ENCODE measurements at places on chromosomes 5 and 9.

DNA sequence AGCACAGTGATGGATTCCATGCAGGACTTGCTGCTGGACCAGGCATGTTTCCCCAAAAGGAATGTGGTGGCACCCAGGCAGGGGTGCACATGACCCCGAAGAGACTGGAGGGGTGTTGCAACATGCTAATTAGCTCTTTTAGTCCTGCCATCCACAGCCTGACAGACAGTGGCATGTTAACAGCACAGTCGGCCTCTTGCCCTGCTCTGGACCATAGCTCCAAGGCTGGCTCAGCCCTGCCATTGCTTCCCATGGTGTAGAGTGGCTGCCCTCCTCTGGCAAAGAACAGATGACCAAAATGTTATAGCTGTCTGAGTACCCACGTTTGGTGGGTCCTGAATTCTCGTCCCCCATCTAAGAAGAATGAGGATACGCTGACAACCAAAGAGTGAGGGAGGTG, 736.4 kb upstream of the PTPRD start:
- DNase-seq: no peak

DNA sequence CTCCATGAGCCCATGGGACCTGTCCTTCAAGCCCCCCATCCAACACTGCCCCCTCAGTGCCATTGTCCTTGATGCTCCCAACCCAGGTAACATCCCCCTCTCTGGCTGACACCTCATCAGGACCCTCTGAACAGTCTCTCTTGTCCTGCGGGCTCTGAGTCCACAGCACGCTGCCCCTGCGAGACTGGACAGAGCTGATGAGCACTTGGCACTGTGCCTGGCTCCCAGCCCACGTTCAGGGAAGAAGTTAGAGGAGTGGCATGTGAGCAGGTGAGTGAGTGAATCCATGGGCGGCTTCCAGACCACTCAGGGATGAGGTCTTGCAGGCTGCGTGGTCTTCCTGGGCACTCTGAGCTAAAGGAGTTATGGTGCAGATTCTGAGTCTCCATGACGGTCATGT, 70.7 kb downstream of the PAX5 start:
- no peak for DNase-seq

GRCh38 chr9:109014608-109015280, 1.4 kb upstream of the CTNNAL1 start:
- no peak for DNase-seq

DNA sequence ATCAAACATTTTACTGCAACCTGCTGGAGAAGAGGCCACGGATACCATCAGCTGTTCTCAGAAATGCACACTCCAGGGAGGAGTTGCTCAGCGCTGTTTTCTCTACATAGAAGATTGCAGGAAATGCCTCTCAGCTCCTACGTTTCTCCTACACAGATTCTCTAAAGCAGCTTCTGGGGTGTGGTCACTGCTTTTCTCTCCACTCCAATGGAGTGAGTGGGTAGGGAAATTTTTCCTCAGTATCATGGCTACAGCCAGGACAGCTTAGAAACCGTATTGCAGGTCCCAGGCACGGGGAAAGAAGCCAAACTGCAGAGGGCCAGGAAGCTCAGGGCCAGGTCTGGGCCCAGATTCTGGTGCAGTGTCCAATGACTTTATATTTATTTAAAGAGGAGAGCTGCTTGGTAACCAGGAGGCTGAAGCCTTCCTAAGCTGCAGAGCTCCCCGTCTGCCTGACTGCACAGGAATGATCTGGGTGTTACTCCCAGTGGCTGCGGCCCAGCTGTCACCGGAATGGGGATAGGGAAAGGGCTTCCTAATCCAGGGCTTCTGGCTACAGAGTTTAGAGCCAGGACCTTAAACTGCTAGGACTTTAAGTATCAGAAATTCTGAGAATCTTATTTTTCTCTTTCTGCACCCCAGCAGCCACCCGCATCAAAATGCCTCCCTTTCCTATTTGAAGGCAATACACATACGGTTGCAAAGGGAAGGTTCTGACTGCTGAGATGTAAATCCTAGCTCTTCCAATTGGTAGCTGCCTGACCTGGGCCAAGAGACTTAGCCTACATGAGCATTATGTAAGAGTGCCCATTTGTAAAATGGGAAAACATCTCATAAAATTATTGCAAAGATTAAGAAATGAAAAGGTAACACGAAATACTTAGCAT, 1.4 kb upstream of the SPTAN1 start:
- no peak for DNase-seq

- DNase-seq: no peak
Observed at GRCh38 chr5:137487600-137487999, 11.5 kb downstream of the SPOCK1 start.

GRCh38 chr5:85108471-85108870, 723.8 kb upstream of the EDIL3 start:
- no peak for DNase-seq

- DNase-seq: no peak
Observed at GRCh38 chr5:66881480-66882161, 285.4 kb downstream of the MAST4 start.

DNA sequence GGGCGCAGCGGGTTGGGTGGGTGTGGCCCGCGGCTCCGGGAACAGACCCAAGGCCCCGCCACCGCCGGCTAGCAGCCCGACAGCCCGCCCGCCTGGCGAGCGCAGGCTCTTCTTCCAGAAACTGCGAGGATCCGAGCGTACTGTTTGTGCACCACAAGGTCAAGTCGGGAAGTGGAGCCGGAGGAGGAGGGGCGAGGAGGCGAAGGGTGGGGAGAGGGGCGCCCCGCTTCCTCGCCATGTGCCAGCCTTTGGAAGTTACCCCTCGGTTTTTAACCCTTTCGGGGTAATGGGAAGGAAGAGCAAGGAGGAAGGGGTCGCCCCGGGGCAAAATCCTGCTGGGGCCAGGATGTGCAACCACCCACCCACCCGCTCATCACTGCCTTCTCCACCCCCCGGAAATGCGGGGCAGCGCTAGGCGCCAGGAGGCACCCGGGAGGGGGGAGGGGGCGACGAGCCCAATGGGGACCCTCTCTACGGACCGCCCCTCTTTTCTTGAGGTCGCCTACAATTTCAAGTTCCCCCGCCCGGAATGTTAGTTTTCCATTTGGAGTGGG, 1.1 kb upstream of the JADE2 start:
- DNase-seq: peak; percentile 67

- no peak for DNase-seq
Observed at GRCh38 chr9:106622164-106622487, 240.8 kb upstream of the ZNF462 start.

DNA sequence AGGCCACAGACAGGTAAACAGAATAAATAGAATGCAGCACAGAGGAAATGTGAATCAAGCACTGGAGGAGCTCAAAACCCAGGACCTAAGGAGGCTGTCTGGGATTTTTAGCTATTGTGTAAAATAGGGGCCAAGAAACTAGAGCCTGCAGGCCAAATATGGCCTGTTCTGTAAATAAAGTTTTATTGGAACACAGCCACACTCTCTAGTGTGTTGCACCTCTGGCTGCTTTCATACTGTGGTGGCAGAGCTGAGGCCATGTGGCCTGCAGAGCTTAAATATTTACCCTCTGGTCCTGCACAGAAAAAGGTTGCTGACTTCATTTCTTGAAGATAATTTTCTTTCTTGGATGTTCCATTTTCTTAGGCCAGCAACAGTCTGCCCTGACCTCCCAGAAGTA, 136.4 kb downstream of the WDR41 start:
- DNase-seq: no peak

DNA sequence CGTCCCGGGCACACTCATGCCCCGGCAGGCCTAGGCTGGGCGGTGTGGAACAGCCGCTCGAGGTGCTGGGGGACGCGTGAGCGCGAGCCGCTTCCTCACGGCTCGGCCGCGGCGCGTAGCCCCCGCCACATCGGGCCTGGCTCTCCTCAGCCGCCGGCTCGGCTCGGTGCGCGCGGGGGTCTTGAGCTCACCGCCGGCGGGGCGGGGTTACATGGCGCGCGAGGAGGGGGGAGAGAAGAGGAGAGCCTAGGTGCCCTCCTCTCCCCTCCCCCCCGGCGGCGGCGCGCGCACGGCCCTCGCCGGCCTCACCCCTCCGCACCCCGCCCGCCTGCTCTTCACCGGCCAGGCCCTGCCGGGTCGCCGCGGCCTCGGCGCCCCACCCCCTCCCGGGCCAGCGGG, 7.7 kb downstream of the RANBP6 start:
- DNase-seq: peak; percentile 33

DNA sequence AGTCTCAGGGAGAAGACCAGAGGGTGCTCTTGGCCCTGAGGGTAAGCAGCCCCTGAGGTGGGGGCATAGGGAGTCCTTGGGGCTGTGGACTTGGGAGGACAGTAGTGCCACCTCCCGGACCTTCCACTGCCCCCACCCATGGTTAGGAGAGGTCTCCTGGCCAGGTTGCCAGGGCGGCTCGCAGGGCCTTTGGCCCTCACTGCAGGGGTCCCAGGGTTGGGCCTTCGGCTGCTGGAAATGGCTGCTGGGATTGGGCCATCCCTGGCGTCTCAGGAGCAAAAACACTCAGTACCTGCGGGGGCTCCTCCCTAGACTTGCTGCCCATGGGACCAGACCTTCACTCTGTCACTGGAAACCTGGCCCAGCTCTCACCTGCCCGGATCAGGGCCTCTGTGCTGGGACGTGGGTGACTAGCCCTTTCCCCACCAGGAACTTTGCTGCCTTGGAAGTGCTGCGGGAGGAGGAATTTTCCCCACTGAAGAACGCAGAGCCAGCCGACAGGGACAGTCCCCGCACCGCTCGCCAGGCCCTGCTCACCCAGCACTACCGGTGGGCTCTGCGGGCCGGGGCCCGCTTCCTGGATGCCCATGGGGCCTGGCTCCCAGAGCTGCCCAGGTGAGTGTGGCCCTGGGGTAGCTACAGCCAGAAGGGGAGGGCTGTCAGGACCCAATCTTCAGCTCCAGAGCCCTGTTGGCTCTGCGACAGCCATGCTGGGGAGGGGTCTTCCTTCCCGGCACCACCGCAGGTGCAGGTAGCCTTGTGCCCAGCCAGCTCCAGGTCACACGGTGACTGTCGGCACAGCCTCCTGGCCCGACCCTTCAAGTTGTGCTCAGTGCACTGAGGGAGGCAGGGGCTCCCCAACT, 3.2 kb downstream of the UAP1L1 start:
- DNase-seq: no peak

GRCh38 chr9:87964826-87965225, 9.5 kb downstream of the CDK20 start:
- no peak for DNase-seq

GRCh38 chr5:53694520-53695022, 134.1 kb downstream of the NDUFS4 start:
- no peak for DNase-seq

GRCh38 chr9:137297966-137298365, 4.1 kb downstream of the NRARP start:
- no peak for DNase-seq

GRCh38 chr5:96909003-96909402, 26.9 kb upstream of the LNPEP start:
- no peak for DNase-seq

- DNase-seq: no peak
Observed at GRCh38 chr9:125984461-125984860, 237.3 kb downstream of the PBX3 start.

DNA sequence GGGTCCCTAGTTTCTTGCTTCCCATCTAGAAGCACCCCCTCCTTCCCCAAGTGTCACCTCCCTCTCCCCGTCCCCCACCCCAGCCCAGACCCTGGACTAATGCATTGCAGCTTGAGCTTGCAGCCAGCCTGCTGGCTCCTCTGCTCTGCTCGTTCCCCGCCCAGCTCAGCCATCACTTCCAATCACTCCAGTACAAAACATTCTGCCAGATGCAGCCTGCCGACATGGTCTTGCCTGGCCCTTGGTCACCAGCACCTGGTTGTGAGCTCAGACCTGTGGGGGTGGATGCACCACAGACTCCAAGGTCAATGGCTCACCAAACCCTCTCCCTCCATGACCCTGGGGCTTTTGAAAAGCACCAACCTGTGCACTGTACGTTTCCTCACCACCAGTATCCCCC, 172.9 kb upstream of the SMIM23 start:
- DNase-seq: no peak

DNA sequence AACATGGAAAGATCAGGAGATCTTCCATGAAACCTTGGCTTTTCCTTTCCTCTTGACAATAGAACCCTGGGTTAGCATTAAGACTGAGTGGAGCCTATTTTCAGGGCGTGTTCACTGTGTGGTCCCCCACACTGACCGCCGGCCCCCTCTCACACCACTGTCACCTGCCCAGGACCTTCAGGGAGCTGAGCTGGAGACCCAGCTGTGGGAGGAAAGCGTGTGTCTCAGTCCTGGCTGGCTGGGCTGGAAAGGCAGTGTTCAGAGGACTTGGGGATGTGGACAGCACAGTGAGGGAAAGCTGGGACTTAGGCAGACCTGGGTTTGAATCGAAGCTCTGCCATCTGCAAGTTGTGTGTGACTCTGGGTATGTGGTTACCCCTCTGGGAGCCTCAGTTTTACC, 268.1 kb downstream of the NSG2 start:
- DNase-seq: no peak

GRCh38 chr5:82584631-82585030, 306.5 kb upstream of the RPS23 start:
- no peak for DNase-seq

GRCh38 chr5:160118349-160119141, 705 bp downstream of the PWWP2A start:
- peak; percentile 35 for DNase-seq

DNA sequence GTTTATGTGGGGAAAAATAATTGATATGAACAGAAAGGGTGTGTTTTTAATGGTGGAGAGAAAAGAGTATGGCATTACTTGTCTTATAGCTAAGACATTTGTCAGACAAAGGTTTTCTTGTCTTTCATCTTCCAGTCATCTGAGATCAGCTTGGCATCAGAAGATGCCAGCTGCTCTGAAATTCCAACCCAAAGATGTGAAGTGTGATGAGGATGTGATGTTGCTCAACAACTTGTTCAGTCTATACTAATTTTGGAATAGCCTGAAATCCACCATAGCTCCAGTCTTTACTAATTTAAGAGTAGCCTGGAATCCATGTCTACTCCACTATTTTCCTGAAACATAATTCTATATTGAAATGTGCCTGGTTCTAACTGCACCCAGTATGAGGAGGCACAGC, 182.3 kb downstream of the CFAP90 start:
- no peak for DNase-seq

DNA sequence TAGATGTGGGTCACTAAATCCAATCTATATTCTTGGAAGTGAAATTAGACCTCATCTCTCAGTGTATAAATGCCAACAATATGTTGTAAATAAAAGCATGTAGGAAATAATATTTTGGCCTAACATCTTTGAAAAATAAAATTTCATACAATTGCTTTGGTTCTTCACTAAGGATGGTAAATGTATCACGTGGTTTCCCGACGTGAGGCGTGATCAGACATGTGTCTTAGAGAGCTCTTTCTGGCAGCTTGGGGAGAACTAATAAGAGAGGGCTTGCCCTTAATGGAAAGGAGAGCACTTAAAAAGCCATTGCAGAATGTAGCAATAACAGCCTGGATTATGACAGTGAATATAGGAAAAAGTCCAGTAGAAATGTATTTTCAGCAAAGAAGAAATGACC, 602.6 kb downstream of the CDH12 start:
- no peak for DNase-seq

Data from MV-4-11 (cell line).